ENCODE measurements at places on chromosomes 13 and 19. TPM values are rescaled to one million over a fixed set of nuclear protein-coding genes. Genes with fewer than 3 reads are reported as not detected.

The NCR1 gene
- not detected for total RNA-seq

The CCDC169 gene
- 4.1 TPM for total RNA-seq

The DACH1 gene
- 0.09 TPM for total RNA-seq

The RGL3 gene
- total RNA-seq, result 0.41 TPM

The ZNF490 gene
- 7.4 TPM for total RNA-seq

The SPC24 gene
- 8.9 TPM for total RNA-seq

The ZNF324B gene
- total RNA-seq, result 9.5 TPM

The PEAK3 gene
- total RNA-seq, result not detected

The C19orf81 gene
- not detected for total RNA-seq

The OR2Z1 gene
- not detected for total RNA-seq

The CNOT3 gene
- total RNA-seq, result 9.8 TPM

The FXYD7 gene
- not detected for total RNA-seq

The ZNF665 gene
- 2.4 TPM for total RNA-seq

The KLK1 gene
- total RNA-seq, result not detected

The SMIM44 gene
- not detected for total RNA-seq

The ZNF283 gene
- total RNA-seq, result 29.9 TPM

The GGN gene
- total RNA-seq, result not detected

The ZNF264 gene
- total RNA-seq, result 19.5 TPM

The EPN1 gene
- 73.8 TPM for total RNA-seq

The CYP2F1 gene
- total RNA-seq, result not detected

The NCAN gene
- not detected for total RNA-seq

The LYPD5 gene
- total RNA-seq, result 1.1 TPM

The KLK2 gene
- total RNA-seq, result not detected

The ZNF625 gene
- total RNA-seq, result 18.6 TPM

The CYP2S1 gene
- total RNA-seq, result not detected

The CERS1 gene
- 1.1 TPM for total RNA-seq

The ATP4B gene
- not detected for total RNA-seq

The S1PR4 gene
- total RNA-seq, result not detected

The AMER2 gene
- not detected for total RNA-seq

The ZNF844 gene
- 2.0 TPM for total RNA-seq

The URAD gene
- total RNA-seq, result not detected

The MZT1 gene
- total RNA-seq, result 6.0 TPM

The MTIF3 gene
- 86.5 TPM for total RNA-seq

The GPC5 gene
- not detected for total RNA-seq

Measured in fibroblast of the aortic adventitia (primary cell).